ENCODE measurements at places on chromosomes 11 and 22.
A peak's percentile ranks its signal among the peaks of the same experiment; 100 is the strongest.

- DNase-seq, result no peak
Measured at GRCh38 chr11:62413060-62413696, 5.7 kb upstream of the SCGB1A1 start.

DNA sequence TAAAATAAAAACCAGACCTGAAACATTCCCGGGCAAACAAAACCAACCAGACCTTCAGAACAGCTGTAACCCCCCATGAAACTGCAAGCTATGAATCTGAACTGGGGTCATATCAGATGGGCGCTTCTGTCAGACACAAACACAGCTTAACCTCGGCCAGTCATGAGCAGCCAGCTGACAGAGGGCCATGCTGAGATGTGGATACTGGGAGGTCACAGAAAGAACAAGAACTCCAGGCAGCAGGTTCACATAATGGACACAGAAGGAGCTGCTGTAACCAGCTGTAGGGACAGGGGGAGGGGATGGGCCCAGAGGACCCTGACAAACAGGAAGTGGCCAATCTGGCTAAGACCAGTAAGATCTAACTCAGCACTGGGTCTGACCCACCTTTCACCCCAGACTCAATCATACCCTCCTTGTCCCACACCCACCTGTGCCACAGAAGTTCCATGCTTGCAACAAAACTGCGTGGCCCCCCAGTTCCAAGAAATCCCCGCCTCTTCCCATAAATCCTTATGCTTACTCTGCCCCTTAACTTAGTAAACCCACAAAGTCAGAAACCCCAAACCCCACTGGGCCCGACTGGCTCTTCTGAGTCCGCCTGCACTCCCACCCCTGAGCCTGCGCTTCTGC, 4.0 kb downstream of the APOL4 start:
- no peak for DNase-seq

GRCh38 chr11:533586-534395, 1.6 kb downstream of the HRAS start:
- no peak for DNase-seq

GRCh38 chr11:2527621-2528291, 82.9 kb downstream of the KCNQ1 start:
- no peak for DNase-seq

- no peak for DNase-seq
Measured at GRCh38 chr11:113632981-113633380, 73.1 kb downstream of the TMPRSS5 start.

GRCh38 chr11:15615398-15616096, 500.8 kb downstream of the INSC start:
- DNase-seq, result no peak

DNA sequence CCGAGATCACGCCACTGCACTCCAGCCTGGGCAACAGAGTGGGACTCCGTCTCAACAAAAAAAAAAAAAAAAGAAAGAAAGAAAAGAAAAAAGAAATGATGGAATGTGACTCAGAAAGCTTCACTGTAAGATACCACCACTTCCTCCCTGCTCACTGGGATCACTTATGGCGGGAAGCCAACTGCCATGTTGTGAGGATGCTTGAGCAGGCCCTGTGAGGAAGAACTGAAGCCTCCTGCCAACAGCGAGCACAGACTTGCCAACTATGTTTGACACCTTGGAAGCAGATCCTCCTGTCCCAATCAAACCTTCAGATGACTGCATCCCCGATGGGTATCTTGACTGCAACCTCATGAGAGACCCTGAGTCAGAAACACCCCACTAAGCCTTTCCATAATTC, 8.3 kb downstream of the SEC14L6 start:
- DNase-seq, result no peak

DNA sequence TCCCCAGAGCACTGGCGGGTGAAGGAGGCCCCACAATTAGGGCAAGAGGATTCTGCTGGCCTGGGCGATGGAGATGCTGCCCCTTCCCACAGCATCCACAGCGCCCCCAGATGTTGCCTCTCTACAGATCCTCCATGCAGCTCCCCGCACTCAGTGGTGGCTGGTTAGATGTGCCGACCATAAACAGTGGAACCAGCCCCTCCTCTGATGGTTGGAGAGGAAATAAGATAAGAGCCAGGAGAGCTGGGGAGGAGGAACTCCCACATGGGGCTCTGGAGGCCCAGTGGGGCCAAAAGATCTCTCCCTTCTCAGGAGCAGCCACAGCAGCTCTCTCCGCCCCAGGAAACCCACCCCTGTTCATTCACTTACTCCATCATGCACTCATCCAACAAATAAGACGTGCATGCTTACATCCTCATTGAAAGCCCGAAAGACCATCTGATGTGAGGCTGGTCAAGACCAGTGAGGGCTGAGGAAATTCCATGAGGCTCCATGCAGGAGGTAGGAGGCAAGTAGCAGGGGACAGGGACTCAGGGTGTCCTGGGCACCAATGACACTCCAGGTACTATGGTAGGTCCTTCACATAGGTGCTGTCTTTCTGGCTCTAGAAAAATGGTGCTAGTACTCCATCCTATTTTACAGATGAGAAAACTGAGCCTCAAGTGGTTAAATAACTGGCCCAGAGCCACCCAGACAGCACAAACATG, 1.5 kb downstream of the PTGDR2 start:
- DNase-seq, result no peak

GRCh38 chr22:17980638-17981051, 43.7 kb downstream of the MICAL3 start:
- DNase-seq, result peak; percentile 22

DNA sequence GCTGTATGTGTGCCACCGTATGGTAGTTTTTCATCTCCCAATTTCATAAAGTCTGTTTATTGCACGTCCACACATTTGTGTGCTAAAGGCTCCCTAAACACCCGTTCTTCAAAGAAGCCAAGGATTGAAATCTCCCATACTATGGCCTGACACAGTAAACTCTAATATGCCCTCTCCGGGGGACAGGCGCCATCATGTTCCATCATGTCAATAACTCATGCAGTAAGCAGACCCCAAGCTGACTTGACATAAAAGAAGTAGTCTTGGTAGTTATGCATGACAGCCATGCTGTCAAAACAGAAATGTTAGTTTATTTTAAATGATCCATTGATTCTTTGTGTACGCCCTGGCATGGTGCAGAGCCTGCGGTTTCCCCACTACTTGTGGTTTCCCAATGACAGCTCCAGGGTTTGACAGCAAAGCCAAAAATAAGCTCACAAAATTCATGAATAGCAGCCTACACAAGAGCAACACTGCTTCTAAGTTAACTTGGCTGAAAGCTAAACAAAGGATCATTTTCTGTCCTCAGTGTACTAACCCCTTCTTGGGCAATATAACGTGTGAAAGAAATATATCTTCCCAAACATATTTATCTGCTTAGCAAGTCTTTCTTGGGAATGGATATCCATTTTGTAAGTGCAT, 56.5 kb upstream of the CABP7 start:
- no peak for DNase-seq

GRCh38 chr22:32707971-32708370, 93.5 kb upstream of the TIMP3 start:
- no peak for DNase-seq

GRCh38 chr11:75718419-75719339, 1.0 kb downstream of the MOGAT2 start:
- DNase-seq, result no peak

DNA sequence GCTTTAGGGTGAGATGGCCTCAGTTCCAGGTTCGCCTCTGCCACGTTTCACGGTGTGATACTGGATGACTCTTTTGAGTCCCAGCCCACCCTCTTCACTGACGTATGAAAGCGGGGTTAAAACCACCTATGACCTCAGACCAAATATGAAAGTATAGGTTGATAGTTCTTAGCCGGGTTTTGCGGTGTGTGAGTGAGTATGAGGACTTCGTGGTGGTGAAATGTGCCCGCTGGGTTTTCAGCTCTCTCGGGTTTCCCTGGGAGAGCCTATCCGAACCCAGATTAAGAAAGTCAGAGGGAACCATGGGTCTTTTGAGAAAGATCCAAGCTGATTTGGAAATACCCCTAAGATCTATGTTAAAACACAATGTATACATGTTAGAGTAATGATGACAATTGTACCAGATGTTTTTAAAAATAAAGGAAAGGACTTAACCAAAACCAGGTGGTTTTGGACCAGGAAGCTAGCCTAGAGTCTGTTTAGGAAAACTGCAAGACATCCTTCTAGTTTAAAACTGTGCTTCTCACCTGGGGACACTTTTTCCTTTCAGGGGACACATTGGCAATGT, 25.8 kb upstream of the ST3GAL4 start:
- no peak for DNase-seq

- no peak for DNase-seq
Measured at GRCh38 chr11:113977071-113977490, 2.2 kb downstream of the HTR3A start.

- DNase-seq, result no peak
Measured at GRCh38 chr22:23383491-23384361, 196.4 kb downstream of the IGLL1 start.

DNA sequence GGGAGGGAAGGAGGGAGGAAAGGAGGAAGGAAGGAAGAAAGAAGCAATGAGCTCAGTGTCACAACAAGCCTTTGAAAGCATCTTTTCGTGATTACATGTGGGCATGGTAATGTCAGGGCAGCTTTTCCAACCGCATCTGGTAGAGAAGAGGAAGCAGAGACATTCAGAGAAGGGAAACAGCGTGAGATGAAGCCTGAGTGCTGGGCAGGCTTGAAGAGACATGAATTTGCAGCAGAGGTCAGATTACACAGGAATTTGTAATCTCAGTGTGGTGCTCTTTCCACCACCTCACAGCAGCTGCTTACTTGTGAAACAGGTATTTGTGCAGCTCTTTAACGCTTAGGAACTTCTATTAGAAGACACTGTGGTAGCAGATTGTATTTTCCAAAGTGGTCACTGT, 289.5 kb upstream of the C11orf87 start:
- no peak for DNase-seq

DNA sequence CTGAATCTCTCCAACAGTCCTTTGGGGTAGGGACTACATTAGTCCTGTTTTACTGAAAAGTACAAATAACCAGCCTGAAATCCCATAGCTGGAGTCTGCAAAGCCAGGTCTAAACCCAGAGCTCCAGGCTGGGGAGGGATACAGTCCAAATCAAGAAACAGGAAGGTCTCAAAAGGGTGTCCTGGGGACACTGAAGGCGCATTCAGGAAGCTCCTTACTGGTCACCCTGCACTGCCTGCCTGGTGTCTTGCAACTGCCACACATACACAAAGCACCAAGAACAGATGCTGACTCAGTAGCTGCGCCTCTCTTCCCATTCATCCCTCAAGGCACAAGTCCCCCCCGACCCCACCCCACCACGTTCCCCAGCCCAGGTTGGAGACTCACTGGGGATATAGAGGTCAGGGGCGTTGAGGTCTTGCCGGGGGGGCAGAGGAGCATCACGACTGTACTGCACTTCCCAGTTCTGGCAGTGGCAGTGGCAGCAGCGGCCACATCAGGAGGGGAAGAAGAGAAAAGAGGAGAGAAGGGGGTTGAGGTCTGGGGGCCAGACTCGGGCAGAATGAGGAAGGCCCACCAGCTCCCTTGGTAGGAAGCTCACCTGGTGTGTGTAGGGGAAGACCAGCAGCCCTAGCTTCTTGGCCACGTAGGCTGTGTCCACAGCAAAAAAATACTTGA, 1.6 kb downstream of the YIF1A start:
- DNase-seq, result no peak

DNA sequence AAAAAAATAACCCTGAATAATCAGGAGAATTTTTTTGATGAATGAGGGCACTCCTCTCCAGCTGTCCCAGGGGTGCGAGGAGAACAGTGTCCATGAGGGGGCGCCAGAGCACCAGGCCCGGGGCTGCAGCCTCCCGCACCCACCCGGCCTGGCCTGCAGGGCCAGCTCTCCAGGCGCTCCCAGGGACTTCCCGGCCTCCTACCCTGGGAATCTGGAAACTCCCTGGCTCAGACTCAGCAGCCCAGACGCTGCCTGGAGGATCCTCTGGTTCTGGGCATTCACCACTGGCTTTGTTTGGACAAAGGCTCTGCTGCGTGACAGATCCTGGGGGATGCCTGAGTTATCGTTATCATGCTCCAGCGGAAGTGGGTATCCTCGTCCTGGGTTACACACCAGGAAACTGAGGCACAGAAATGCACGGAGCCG, 31.0 kb downstream of the MCM5 start:
- DNase-seq, result peak; percentile 53

GRCh38 chr11:30197869-30198268, 32.9 kb upstream of the FSHB start:
- DNase-seq, result no peak

GRCh38 chr22:41920271-41920976, 5.5 kb upstream of the SHISA8 start:
- DNase-seq, result no peak

GRCh38 chr11:17277024-17277584, 565 bp downstream of the NUCB2 start:
- DNase-seq, result no peak

DNA sequence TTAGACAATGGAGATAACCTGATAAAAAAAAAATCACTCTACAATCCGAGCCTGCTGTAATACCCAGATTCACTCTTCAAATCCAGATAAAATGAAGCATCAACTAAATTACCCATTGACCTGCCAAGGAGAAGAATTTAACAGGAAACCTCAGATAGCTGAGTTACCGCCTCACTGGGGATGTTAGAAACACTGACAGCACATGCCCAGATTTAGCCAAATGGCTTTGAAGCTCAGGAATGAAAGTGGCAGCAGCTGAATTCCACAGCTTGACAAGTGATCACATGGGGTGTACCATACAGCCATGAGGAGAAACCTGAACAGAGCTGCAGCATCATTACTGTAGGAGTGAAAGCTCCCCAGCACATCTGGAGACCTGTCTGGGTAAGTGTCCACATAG, 807.6 kb downstream of the DLG2 start:
- no peak for DNase-seq

DNA sequence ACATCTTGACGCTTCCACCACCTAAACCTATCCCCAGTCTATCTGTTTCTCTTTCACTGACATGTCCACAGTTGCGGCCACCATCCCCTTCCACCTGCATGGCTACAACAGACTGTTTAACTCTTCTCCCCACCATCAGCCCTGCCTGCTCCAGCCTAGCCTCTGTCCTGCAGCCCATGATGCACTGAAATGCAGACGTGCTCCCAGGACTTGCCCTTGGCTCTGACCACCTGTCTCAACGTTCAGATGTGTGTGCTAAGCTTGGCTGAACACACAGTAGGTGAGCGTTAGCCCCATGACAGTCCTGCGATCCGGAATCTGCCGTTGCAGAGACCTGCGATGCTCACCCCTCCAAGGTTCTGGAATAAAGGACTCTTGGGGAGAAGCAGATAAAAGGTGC, 22.7 kb downstream of the CBX7 start:
- DNase-seq, result no peak

DNA sequence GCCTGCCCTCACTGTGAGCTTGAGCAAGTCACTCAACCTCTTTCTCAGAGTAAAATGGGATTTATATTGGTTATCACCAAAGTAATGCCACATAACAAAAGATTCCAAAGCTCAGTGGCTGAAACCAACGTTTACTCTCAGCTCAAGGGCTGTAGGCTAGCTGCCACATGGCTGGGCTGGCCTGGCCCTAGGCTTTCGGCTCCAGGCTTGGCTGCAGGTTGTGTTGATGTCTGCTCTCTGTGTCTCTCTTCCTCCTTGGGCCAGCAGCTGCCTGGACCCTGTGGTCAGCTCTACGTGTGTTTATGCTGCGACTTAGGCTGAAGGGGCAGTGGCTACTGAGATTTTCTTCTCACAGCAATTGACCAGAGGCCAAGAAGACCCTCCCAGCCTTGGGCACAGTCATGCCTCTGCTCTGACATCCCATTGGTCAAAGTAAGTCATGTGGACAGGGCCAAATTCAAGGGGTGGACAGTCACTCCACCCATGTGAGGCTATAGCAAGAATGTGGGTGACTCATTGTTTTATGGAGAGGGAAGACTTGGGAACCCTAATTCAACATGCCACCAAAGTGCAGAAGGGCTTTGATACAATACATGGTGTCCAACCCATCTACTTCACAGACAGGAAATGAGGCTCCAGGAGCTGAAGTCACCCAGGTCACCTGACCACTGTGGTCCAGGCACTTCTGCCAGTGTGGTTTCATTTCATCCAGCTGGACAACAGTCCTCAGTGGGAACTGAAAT, 90.6 kb downstream of the TSPAN18 start:
- no peak for DNase-seq
